SJCRH30 (cell line): ENCODE measurements at places on chromosomes 4 and X. TPM values are rescaled to one million over a fixed set of nuclear protein-coding genes. Genes with fewer than 3 reads are reported as not detected.
A peak's percentile ranks its signal among the peaks of the same experiment; 100 is the strongest.

GRCh38 chr4:21203416-21203815, 503.2 kb downstream of the PACRGL start:
- no peak for DNase-seq

GRCh38 chr4:103156106-103156505, 42.0 kb downstream of the CENPE start:
- DNase-seq, result no peak

DNA sequence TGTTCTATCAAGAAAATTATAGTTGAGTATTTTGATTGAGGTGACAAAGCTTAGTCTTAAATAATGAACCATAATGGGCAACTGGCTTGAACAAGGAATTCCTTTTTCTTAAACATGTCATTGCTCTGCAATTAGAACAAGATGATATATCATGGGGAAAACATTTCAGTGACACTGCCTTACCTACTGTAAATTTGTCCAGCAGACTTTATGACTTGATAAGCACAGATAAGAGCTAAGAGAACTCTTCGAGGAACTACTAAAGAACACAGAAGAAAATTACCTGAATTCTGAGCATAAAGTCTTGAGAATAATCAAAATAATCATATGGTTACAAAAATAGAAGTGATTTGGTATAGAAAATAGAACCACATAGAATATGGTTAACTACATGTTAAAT, 257.8 kb downstream of the PDHA2 start:
- DNase-seq, result no peak

DNA sequence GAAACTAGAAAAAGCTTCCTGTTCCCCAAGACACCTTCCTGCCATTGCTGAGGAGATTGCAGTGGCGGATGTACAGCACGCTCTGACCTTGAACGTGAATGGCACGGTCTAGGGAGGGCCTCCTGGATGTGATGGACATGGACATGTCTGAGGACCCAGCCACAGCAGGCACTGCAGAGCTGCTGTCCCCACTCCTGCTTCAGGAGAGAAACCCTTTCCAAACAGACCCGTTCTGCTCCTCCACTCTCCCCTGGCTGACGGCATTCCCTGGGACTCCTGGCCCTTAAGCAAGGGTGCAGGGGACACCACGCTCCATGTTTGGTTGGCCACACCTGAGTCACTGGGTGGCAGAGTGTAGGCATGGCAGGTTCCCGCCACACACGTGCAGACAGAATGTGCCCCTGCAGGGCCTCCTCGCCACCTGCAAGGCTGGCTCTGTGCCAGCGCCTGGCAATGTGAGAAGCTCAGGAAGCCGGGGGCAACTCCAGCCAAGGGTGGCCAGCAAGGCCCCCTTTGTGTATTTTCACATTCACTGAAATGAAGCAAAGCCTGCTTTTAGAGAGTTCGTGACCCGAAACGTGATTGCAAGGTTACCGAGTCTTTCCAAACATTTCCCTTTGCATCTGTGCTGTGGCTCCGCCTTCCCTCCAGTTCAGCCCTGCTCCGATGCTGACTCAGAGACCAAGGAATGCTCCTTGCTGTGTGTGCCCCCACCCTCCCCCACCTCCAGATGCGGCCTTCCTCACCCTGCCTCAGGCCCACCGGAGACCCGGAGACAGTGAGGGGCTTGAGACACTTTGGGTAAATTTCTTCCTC, 46.1 kb downstream of the HTRA3 start:
- DNase-seq, result peak; percentile 66

MAGEB17 gene
- total RNA-seq, result 0.06 and 0.20 TPM in 2 replicates

IL3RA gene
- total RNA-seq, result not detected in 2 replicates
